ENCODE measurements at places on chromosomes 3 and 15.

DNA sequence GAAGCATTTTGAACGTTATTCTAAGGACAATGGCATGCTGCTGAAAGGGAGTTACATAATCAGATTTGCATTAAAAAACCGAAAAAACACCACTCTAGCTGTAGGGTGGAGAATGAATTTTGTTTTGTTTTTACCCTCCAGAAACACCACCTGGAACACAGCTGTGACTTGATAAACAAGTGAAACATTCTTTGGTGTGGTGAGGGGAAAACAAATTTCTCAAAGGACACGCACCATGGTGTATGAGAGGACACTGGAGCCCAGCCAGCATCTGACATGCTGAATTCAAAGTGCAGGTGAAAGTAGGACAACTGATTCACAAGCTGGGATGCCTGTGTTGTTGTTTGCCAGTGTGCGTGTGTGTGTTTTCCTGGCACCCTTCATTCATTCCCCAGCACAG lies 554.5 kb upstream of the TBL1XR1 start:
- DNase-seq: no peak

DNA sequence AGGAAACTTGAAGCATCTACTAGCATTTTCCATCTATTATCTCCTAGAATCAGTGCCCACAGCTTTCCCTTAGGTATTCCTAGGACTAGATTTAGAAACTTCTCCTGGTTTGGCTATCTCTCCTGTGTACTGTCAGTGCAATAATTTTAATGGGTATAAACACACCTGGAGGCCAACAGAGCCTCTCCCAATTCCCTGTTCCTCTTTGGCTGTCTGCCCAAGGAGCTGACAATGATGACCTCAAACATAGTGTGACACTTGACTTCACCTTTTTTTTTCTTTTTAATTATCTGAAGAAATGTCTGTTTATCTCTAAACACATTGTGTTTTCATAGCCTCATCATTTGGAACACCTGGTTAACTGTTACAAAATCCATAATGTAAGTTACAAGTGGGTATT lies 754.5 kb upstream of the ALCAM start:
- DNase-seq: no peak

DNA sequence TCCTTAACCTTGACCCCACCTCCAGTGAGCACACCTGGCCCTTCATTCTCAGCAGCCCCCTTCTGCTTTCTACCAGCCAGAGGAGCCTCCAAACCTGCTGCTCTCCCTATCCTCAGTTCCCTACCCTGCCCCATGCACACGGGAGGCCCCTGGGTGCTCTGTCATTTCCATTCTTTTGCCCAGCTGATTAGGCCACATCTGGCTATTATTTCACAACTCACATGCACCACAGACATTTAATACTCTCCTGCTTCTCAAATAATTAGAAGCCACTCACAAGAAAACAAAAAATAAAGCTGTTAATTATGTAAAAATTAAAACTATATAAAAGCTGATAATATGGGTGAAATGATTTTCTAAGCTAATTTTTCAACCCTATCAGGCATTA lies 50.7 kb downstream of the MYLK start:
- no peak for DNase-seq

DNA sequence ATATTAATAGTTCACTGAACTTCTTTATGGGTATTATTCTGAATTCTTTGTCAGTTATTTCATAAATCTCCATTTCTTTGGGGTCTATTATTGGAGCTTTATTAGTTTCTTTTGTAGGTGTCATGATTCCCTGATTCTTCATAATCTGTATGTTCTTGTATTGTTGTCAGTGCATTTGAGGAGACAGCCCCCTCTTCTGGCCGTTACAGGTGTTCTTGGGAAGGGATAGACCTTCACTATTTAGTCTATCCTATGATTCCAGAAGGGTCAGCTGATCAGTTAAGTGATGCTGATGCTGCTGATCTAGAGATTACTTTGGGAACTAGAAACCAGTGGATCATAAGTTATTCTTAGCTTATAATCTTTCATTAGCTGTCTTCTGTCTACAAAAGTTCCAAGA lies 34.9 kb downstream of the TMEM39A start:
- DNase-seq: no peak

GRCh38 chr15:77019521-77020331 lies 24.8 kb downstream of the PSTPIP1 start:
- DNase-seq: no peak

- DNase-seq: no peak
Measured at GRCh38 chr3:103218146-103218545, 783.3 kb downstream of the ZPLD1 start.

DNA sequence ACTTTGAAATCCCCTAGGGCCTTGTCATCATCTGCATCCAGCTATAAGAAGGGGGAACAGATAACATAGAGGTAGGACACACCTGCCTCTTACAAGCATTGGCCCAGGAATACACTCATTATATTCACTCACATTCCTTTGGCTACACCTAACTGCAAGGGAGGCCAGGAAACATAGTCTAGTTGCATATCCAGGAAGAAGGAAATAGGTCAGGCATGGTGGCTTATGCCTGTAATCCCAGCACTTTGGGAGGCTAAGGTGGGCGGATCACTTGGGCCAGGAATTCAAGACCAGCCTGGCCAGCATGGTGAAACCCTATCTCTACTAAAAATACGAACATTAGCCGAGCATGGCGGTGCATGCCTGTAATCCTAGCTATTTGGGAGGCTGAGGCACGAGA lies 48.8 kb downstream of the GTPBP8 start:
- DNase-seq: peak; percentile 29
